ENCODE measurements at places on chromosomes 12 and 14.

GRCh38 chr12:66061557-66062289, 68.8 kb downstream of the LLPH start:
- DNase-seq, result no peak

DNA sequence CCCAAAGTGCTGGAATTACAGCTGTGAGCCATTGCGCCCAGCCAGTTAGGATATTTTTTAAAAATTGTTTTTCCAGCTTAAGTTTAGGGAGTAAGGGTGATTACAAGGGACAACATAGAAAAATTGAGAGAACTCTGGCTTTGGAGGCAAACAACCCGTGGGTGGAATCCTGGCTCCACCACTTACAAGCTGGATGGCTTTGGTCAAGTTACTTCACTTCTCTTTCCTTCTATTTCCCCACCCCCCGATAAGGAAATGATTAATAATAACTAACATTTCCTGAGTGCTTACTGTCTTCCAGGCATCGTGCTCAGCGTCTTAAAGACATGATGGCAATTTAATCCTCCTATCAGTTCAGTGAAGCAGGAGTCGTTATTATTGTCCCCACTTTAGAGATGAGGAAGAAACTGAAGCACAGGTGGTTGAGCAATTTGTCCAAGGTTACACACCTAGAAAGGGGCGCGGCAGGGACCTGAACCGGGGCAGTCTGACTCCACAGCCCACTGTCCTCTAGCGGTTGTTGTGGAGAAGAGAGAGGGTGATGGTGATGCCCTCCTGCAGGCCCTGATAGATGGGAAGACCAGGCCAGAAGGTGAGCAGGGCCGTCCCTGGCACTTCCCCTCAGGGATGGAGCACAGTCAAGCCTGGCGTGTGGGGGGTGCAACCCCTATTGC, 16.7 kb upstream of the FAIM2 start:
- no peak for DNase-seq

- no peak for DNase-seq
These were observed 243.7 kb downstream of the GLT1D1 start for GRCh38 chr12:129096968-129097367.

DNA sequence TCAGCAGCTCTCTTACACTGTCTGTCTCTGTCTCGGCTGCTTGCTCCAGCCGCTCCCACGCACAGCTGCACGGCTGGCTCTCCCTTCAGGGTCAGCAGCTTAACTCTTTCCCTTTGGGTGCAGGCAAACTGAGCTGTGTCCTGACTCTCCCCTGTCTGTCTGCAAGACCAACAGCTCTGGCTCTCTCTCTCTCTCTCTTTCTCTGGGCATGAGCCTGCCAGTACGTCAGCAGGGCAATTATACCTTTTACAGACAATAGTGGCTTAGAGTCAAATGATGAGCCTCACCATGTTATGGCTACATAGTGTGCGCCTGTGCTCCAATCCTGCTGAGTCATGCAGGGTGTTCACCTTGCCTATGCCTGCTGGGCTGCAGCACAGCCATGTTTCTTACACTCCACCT, 120.5 kb upstream of the DDHD1 start:
- no peak for DNase-seq

DNA sequence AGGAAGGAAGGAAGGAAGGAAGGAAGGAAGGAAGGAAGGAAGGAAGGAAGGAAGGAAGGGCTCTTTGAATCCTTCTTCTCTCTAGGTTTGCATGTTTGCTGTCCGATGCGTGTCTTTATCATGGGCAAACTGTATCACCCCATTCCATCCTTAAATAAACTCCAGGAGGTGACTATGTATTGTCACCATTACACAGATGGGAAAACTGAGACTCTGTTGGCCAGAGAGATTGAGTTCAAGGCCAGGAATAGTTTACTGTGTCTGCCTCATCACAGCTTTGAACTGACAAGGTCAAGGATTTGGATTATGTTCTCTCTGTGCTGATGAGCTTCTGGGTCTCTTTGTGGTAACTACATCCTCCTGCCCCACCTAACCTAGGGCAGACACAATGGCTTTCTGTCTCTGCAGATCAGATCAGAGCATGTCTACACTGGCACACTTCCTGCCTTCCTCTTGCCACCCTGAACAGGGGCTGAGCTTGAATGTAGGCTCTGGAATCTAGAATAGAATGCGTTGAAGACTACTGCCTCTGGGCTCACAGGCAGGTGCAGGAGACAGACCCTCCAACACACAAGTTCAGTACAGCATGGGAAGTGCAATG, 78.9 kb upstream of the MAP1LC3B2 start:
- DNase-seq, result no peak

DNA sequence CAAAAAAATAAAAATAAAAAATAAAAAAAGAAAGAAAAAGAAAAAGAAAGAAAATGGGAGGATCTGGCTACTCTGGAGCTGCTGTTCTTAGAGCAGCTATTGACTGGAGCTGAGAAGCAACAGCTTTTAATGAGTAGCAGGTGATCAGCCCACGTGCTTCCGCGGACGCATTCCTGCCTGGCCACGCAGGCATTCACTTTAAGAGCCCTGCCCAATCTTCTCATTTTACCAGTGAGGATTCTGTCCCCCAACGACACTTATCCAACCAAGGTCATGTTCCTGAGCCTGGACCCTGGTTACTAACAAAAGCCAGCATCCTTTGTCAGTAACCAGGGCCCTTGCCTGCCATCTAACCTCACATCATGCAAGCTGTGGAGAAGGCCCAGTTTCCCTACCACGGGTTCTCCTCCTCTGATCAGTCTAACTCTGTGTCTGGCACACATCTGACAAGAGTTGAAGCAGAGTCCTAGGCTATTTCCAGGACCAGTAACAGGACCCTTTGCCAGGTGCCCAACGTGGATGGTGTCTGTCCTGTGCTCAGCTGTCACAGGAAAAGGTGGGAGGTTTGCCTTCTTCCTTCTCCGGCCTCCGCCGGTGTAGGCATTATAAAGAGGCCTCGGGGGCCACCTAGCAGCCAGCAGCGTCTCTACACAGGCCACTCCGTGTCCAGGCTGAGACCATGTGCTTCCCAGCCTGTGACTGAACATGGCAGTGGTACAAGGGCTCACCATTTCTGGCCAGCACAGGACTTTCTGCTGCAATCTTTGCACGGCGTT, 60.9 kb upstream of the GPATCH2L start:
- no peak for DNase-seq

GRCh38 chr12:80299219-80299618, 144.8 kb upstream of the PTPRQ start:
- DNase-seq, result no peak

GRCh38 chr12:101902641-101903040, 25.3 kb downstream of the DRAM1 start:
- DNase-seq, result no peak

- no peak for DNase-seq
These were observed 9.8 kb downstream of the GALNT4 start for GRCh38 chr12:89514751-89515150.

- no peak for DNase-seq
These were observed 99.7 kb downstream of the FGD4 start for GRCh38 chr12:32499048-32499447.

DNA sequence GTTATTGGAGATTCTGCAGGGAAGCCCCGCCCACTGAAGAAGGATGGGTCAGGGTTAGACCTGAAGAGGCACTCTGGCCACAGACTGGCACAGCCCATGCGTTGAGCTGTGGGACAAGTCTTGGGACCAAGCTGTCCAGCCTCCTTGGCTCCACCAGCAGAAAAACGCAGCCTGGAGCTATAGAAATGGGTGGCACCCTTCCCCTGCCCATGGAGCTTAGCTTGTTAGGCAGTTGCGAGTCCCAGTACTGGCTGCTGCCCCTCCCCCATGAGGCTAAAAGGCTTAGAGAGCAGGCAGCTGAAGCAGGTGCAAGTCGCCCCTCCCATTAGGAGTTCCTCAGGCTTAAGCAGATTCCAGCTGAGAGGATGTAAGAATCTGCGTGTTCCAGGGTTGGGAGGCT, 1124.0 kb upstream of the TMEM132C start:
- DNase-seq, result peak; percentile 49

DNA sequence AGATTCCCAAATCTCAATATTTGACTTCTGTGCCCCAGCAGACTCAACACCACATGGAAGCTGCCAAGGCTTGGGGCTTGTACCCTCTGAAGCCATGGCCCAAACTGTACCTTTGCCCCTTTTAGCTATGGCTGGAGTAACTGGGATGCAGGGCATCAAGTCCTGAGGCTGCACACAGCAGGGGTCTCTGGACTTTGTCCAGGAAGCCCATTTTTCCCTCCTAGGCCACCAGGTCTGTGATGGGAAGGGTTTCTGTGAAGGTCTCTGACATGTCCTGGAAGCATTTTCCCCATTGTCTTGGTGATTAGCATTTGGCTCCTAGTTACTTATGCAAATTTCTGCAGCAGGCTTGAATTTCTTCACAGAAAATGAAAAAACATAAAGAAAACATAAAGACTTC, 762.3 kb downstream of the GALC start:
- DNase-seq, result no peak

GRCh38 chr14:68380329-68380741, 412.5 kb downstream of the ZFP36L1 start:
- DNase-seq, result no peak

DNA sequence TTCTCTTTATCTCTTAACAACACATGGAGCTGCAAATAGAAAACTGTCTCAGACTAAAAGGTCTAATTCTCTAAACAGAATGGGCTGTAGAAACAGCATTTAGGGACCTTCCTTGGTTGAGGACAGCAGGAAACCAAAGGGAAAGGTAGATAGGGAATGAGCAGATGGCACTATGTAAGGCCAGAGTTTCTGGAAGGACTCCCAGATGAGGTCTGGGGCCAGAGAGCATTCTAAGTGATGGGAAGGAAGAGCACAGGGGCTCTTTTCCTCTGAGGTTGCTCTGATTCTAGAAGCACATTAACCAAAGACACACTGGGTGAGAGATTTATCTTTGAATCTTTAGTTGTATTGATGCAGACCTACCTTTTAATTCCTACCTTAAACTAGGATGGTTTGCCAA, 79.4 kb downstream of the TPH2 start:
- DNase-seq, result no peak

DNA sequence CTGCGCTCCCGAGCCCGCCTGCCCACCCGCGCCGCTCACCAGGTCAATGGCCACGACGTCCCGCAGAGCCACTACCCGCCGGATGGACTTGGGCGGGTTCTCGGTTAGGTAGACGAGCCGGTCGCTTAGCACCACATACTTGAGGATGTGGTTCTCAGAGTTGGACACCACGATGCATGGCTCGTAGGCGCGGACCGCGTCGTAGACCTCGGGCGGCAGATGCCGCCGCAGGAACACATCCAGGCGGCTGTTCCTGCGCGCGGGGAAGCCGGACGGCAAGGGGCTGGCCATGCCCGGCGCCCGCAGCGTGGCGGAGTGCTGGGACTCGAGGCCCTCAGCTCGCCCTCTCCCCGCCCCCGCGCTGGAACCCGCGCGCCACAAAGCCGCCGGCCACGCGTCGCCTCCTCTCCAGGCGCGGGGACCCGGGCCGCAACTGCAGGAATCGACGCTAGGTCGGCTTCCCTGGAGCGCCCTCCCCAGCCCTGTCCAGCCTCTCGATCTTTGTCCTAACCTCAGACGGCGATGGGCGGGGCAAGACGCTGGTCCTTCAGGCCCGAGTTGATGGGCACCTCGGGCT, at the start of gene C12orf56:
Gene C12orf56 (minus strand): TSS at position 484 of the 577 bp plus-strand sequence. CDS start 193 bp downstream, at position 291.
- DNase-seq, result peak; percentile 61

DNA sequence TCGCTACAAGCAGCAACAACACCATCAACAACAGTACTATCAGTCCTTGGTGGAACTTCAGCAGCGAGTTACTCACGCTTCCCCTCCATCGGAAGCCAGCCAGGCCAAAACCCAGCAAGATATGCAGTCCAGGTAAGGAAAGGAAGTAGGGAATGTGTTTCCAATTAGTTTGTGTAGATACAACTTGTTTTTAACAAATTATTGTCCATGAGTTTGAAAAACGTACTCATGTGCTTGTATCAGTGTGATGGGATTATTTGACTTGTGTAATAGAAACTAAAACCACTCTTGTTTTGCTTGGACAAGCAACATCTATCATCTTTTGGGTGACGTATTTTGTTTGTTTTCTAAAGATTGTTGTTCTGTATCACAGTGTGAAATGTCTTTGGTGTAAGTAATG, 137.9 kb downstream of the NAV3 start:
- no peak for DNase-seq

DNA sequence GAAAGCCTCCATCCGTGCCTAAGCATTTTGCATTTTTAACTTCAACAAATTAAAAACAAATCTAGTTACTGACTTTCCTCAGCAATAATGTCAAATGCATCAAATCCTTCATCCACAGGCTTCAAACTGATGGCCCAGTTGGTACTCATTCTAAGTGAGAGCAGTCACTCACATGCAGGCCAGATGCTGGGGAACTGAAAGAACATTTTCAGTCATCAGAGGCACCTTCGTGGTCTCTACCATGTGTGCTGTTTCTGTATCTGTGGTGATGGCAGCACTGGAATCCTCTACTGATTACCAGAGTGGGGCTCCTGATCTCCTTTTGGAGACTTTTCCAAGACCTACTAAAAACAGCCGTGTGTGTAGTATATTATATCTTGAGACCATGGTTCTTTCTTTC, 145.2 kb downstream of the PRIMA1 start:
- no peak for DNase-seq

DNA sequence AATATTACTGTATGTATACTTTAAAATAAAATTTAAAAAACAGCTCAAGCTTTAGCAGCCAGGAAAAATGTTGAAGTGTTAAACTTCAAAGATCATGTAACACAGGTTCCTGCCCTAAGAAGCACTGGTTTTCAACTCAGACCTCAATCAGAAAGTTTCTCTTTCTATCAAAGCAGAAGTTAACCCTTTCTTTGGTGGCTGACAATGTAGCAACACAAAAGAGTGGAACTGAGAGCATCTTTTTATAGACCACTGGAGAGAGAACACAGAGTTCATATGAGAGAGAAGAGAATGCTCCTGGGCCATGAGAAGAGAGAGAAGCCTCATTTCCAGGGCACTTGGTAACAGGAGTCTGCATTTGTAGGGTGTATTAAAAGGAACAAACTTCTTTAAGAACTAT, 42.2 kb upstream of the KTN1 start:
- DNase-seq, result no peak

DNA sequence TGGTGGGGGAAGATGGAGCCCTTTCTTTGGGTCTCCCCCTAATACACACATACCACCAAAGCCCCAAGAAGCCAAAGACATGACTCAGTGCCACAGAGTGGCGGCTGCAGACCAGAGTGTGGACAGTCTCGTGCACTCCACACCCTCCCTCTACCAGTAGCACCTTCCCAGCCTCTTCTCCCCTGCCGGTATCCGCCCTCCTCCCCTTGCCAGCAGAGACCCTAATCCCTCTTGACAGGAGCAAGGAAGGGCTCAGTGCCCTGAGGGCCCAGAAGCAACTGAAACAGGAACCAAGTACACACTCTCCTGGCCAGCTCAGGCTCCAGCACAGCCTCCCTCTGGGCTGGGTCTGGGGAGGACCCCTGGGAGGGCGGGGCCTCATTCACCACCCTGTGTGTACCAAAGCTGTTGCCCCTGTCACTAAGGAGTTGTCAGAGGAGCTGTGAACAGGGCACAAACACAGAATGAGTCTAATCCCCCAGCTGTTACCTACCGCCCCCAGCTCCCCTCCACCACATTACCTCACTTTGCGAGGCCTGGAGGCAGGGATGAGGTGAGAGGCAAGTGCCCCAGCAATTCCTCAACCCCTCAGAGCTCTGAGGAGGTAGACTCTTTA, 8.2 kb downstream of the SPRYD3 start:
- no peak for DNase-seq
